ENCODE measurements at places on chromosomes 3 and 15.

DNA sequence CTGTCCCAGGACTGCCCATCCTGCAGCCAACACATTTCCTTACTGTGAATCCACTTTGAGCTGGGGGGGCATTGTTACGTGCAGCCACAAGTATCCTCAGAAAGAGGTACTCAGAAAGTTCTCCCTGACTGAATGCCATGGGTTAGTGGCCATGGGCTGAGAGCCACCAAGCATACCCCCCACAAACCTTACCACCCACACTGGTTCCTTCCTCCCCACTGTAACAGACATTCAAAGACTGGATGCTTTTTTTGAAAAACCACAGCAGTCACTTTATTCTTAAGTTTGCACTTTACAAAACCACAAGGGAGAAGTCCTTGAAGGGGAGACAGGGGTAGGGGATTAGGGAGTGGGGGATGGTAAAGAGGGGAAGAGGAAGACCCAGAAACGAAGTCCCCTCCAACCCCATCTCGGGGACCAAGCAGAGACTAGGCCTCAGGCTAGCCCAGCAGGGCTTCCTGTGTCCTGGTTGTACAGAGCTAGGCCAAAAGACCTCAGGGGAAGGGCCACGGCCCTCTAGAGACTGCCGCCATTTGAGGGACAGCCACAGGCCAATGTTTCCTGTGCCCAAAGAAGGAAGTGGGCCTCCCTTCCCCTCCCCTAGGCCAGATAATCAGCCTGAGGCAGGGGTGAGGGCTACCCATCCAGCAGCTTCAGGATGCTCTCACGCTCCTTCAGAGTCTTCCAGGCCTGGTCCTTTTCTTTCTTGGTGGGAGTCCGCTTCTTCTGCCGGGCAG is 10.1 kb upstream of the CAMK1 start:
- DNase-seq, result no peak

GRCh38 chr3:180401226-180401625 is 200.7 kb upstream of the TTC14 start:
- DNase-seq, result no peak

- DNase-seq, result no peak
These were observed 1.3 kb downstream of the BNIP2 start for GRCh38 chr15:59687836-59688235.

DNA sequence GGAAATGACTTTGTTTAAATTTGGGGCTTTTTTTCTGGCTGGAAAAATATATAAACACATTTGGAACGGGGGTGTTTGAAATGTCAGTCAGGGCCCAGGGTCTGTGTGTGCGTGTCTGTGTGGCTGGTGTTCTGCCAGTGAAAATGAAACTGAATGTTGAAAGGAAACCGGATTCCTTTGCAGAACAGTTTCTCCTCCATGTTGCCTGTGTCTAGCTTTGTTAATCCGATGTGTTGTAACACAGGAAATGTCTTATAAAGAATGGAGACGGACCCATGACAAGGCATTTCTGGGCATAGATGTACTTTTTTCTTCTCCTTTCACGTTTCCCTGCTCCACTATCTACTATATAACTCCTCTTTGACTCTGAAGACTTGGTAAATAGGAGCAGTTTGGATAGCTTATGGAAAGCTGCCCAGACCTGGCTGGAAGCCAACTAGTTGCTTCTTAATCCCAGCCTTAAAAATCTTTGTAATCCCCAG is 2.8 kb downstream of the SQOR start:
- no peak for DNase-seq

- no peak for DNase-seq
These were observed 16.3 kb downstream of the ZNF385D start for GRCh38 chr3:21734746-21735145.

- DNase-seq, result no peak
These were observed 64.4 kb downstream of the NSMCE3 start for GRCh38 chr15:29205186-29205585.

- no peak for DNase-seq
These were observed 165.4 kb upstream of the TOPAZ1 start for GRCh38 chr3:44076221-44076829.

- no peak for DNase-seq
These were observed 31.9 kb downstream of the SLMAP start for GRCh38 chr3:57787867-57788623.

DNA sequence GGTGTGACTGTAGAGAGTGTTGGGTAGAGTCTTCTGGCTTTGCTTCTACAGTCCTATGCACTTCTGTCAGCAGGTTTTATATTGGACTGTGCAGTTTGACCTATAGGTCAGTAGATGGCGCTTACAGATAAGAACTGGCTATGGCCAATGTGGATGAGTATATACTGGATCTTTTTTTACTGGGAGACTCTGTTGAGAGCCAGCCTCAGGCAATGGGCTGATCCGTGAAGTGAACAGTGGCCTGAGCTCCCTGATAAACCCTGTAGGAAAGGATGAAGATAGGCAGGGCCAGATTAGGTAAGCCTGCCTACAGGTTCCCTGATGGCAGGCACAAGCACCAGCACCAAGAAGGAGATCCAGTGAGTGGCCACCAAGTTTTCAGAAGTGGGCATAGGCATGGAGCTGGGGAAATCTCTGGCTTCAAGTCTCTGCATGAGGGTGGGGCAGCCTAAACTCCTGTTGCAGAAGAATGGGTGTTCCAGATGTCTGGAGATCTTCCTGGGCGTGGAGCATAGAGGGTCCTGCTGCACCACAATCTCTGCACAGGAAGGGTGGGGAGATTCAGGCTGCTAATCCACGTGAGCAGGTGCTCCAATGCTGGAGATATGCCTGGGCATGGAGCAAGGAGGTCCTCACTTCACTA is 326.0 kb upstream of the SGO1 start:
- DNase-seq, result peak; percentile 72

DNA sequence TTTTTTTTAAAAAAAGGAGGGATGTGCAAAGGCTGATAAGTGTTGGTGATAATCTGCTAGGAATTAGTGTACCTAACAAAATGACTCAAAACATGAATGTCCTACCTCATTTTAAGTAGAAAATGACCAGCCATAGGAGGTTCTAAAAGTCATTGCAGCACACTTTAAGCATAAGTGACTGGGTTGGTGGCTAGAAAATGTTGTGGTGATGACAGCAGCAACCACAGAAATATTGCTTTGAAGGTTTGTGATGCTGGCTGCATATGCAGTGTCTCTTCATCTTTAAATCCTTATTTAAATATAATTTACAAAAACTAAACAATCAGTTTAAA is 55.2 kb downstream of the CMSS1 start:
- DNase-seq, result no peak
